ENCODE measurements at places on chromosomes 11 and 22.

- peak; percentile 62 for DNase-seq
Observed at GRCh38 chr11:11510939-11511338, 110.9 kb downstream of the GALNT18 start.

DNA sequence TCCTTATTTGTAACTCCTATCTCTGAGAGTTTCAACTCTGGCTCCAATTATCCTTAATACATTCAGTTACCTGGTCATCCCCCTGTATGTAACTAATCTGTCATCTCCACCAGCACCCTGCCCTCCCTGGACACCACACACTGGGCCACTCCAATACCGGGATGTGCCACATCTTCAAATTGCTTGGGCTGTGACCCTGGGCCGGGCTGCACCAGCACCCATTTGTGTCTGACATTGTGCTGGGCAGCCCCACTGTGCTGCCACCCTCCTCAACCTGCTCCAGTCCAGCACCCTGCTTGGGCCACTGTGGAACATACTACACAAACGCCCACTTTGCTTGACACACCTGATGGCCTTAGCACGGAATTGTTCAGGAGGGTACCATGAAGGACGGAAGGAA is 2.2 kb upstream of the USP18 start:
- DNase-seq = no peak

DNA sequence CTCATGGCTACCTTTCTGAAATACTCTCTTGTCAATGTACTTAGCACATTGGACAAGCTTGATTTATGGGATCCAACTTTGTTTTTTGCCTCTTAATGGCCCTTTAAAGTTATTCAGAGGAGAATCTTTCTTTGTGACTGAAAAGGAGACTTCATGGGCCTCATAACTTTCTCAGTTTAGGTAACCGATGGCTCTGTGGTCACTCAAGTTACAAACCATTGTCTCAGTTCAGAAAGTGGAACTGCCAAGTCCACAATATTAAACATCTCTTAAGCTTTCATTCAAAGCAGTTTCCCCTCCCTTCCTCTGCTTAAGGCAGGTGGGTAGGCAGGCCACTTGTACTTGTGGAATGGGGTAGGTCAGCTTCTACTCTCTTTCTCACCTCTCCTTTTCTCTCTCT is 12.3 kb upstream of the ARL14EP start:
- no peak for DNase-seq

GRCh38 chr11:6736495-6737121 is 35.2 kb downstream of the OR2AG2 start:
- DNase-seq = no peak

DNA sequence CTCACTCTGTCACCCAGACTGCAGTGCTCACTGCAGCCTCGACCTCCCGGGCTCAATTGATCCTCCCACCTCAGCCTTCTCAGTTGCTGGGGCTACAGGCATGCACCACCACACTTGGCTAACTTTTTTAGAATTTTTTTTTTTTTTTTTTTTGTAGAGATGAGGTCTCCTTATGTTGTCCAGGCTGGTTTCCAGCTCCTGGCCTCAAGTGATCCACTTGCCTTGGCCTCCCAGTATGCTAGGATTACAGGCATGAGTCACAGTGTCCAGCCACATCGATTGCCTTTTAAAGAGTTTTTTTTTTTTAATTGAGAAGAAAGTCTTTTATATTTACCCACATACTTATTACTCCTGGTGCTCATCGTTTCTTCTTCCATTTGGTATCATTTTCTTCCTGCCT is 30.0 kb downstream of the PARVG start:
- no peak for DNase-seq

GRCh38 chr11:46615756-46616155 is 1.3 kb downstream of the HARBI1 start:
- no peak for DNase-seq

Measured in putamen (tissue), 1 donor.